HFF-Myc (cell line): ENCODE measurements at places on chromosomes 7 and 10.

DNA sequence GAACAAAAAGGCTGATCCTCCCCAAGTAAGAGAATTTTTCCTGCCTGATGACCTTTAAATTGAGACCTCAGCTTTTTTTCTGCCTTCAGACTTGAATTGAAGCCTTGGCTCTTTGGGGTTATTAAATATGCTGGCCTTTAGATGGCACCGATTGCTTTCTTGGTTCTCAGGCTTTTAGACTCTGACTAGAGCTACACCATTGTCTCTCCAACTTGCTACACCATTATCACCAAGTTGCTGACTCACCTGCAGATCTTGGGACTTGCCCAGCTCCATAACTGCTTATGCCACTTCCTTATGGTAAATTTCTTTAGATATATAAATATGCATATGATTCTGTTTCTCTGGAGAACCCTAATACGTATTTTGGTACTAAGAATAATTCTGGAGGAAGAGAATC, 3.1 kb upstream of the ABCA13 start:
- DNase-seq = no peak

DNA sequence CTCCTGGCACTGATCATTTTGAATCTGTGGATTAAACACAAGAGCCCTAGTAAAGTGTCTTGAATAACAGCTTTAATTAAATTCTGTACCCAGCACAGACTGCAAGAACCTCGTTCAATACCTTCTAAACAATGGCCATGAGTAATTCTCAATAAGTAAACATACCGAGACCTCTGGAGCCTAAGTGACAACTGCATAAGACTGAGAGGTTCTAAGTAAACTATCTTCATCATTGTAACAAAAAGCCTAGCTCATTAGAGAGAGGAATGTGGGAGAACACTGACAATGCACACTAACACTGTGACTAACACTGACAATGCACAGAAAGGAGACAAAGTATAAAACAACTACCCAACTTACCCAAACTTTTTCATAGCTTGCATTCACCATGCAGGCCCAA, 117.4 kb downstream of the ELAPOR2 start:
- DNase-seq = no peak

GRCh38 chr10:47330804-47331203, 8.6 kb downstream of the GDF2 start:
- DNase-seq = no peak

GRCh38 chr10:133481086-133481643, 27.4 kb downstream of the SCART1 start:
- no peak for DNase-seq

DNA sequence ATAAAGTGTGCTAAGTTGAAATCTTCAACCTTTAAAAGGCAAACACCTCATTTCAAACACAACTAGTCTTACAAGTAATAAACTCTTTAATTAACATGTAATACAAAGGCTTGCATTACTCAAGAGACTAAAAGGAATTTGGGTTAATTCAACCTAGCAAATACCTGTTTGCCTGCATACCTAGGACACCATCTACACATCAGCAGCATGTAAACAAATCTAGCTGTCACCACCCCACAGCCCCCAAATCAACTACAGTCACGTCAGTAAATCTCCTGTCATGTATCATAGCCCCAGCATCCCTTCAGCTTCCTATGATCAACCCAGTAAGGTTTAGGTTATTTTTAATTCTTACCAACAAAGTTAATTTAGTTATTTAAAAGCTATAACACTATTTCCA, 33.5 kb downstream of the ZNF800 start:
- DNase-seq = no peak
